ENCODE measurements at places on chromosomes 5 and 9.

- DNase-seq: no peak
These were observed 249.0 kb upstream of the ZNF608 start for GRCh38 chr5:124995421-124995820.

- no peak for DNase-seq
These were observed 8.0 kb downstream of the GALNT12 start for GRCh38 chr9:98815391-98815951.

DNA sequence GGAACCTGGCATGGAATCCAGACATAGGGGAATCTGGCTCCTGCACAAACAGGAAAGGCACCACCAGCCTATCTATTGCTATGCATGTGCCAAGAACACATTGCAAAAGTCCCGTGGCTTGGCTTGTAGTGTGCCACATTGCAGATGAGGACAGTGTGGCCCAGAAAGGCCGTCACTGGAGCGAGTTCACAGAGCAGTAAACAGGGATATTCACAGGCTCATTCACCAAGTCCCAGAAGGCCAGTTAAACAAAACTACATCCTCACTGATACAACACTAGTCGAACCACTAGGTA, 39.6 kb upstream of the TRIM32 start:
- DNase-seq: peak; percentile 73

DNA sequence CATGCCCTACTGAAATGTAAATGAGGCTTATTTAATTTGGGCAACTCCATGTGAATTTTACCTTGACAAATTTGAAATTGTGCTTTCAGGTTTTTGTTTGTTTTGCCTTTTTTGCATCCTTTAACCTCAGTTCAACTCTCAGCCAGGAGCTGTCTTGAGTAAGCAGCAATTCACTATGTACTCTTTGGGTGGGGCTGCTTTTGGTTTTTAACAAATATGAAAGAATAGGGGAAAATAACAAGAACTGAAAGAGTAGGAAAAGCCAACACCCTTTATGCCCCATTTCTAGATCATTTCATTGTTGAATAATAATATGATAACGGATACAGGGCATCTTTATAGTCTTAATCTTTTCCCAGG, 192.0 kb downstream of the ARHGAP26 start:
- no peak for DNase-seq

GRCh38 chr9:84966876-84967830, 297.6 kb downstream of the NTRK2 start:
- no peak for DNase-seq

GRCh38 chr5:16921211-16921610, 14.9 kb downstream of the MYO10 start:
- DNase-seq: no peak

GRCh38 chr9:113590991-113591898, 127.7 kb downstream of the RGS3 start:
- DNase-seq: peak; percentile 86

DNA sequence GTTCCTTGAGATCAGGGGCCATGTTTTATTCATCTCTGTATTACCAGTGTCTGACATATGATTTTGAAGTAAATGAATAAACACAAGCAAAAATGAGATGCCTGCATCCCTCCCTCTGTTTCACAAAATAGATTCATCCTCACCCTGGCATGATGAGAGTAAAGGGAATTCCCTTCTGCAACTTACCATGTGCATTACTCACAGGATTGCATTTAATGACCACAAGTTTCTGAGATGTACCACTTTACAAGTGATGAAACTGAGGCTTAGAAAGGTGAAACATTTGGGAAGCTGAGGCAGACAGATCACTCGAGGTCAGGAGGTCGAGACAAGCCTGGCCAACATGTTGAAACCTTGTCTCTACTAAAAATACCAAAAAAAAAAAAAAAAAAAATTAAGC, 74.2 kb upstream of the TNFSF8 start:
- DNase-seq: no peak

DNA sequence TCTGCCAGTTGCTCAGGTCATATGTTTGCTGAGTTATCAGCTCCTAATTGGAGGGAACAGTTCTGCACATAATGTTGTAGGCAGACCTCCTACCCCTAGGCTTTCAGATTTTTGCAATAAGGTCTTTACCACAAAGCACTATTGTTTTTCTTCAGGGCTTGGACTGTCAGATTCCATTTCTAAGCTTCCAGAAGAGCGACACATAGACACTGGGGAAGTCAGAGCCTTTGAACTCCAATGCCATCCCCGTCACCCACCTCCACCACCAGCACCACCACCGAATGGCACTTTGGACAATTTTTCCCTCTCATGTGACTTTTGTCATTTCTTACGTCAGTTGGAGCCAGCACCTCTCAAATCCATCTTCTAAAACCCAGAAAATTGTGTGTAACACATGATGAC, 28.3 kb upstream of the SPRY4 start:
- no peak for DNase-seq

- no peak for DNase-seq
These were observed 252.8 kb downstream of the PIK3R1 start for GRCh38 chr5:68468322-68468721.

GRCh38 chr5:72830362-72830761, 13.9 kb downstream of the TNPO1 start:
- DNase-seq: no peak

DNA sequence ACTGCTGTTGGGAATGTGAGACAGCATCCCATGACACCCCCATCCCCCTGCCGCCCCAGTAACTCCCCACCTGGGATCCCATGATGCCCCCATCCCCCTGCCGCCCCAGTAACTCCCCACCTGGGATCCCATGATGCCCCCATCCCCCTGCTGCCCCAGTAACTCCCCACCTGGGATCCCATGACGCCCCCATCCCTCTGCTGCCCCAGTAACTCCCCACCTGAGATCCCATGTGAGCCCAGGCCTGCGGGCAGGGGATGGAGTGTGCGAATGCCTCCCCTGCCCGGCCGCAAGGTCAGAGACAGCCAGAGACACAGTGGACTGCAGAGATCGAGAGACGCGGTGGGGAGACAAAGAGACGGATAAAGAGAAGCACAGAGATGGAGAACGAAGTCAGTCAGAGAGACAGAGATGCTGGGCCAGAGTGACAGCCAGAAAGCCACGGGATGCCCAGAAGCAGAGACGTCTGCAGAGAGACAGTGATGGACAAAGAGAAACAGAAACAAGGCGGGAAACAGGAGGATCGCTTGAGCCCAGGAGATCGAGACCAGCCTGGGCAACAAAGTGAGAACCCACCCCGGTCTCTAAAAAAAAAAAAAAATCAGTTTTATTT, 992 bp downstream of the SH2D3C start:
- DNase-seq: no peak

DNA sequence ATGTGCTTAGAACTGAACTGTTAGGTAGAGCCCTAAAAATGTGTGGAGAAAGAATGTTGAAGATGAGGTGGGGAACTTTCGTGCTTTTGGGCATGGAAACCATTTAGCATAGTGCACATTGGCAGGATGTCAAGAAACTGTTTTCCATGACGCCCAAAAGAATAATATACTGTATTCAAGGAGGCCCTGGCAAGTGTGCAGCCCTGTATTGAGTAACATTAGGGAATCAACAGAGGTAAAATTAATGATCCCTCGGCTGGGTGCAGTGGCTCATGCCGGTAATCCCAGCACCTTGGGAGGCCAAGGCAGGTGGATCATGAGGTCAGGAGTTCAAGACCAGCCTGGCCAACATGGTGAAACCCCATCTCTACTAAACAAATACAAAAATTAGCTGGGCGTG, 20.9 kb upstream of the PLIN2 start:
- DNase-seq: no peak

Measured in Right ventricle myocardium inferior (tissue), 1 donor.